Body of pancreas (tissue), 4 donors: ENCODE measurements at places on chromosomes 5 and 9. TPM values are rescaled to one million over a fixed set of nuclear protein-coding genes. Genes with fewer than 3 reads are reported as not detected.

DNA sequence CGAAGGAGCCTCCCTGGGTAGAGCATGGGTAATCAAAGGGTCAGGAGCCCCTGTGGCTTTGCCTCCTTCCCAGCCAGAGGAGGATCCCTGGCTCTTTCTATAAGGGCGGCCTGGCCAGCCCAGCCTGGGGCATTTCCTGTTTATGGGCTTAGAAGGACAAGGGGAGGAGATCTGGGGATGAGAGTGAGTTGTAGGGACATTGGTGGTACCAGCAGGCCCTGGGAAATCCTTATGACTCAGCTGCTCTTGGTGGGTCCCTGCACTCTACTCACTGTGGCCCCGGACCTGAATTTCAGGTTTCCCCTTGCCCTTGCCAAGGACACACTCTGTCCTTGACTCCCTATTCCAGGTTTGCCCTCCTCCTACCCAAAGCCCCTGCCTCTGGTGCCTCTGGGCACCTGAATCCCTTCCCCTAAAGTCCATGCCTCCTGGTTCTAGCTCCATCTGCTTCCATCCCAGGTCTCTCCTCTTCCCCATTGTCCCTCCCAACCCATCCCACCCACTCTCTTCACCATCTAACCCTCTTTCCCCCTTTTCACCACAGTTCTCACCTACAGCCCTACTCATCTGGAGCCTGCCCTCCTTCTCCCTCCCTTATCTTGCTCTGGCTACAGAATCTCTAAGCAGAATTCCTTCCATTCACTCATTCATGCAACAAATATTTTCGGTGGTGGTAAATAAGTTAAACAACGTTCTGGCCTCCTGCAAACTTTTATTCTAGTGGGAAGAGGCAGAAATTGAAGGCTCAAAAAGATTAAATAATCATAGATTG, 34.9 kb downstream of the PCDH1 start:
- no peak for DNase-seq

DNA sequence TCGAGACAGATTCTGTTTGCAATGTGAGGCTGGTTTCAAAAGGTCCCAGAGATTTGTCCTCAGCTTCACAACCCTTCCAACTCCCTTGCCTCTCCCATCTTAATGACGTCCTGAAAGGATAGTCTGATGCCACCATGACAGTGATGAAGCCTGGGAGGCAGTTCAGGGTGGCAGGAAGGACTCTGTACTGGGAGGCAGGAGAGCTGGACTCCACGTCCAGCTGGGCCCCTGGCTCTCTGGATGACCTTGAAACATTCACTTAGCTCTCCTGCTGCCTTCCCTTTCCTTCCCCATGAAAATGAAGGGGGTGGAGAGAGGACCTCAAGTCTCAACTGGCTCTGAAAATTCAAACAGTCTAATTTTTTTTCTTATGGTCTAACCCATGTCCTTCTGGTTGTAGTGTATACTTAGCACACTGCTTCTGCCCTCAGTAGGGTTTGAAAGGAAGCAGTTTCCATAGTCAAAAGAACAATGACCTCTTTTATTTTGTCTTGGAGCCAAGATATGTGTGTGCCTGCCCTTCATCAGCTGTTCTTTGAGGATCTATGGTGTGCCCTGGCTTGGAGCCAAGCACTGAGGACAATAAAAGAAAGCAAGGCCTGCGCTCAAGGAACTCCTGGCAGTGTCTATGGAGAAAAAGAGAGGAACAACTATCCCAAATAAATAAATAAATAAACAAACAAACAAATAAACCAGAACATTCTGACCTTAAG, 188.3 kb downstream of the GRIA1 start:
- no peak for DNase-seq

- no peak for DNase-seq
Observed at GRCh38 chr5:79562351-79563246, 48.7 kb upstream of the HOMER1 start.

- no peak for DNase-seq
Observed at GRCh38 chr9:137157618-137158415, 12.0 kb downstream of the LRRC26 start.

FAM221B gene
- 0.33 TPM for total RNA-seq

GRCh38 chr9:16545639-16546038, 324.8 kb downstream of the BNC2 start:
- no peak for DNase-seq

DNA sequence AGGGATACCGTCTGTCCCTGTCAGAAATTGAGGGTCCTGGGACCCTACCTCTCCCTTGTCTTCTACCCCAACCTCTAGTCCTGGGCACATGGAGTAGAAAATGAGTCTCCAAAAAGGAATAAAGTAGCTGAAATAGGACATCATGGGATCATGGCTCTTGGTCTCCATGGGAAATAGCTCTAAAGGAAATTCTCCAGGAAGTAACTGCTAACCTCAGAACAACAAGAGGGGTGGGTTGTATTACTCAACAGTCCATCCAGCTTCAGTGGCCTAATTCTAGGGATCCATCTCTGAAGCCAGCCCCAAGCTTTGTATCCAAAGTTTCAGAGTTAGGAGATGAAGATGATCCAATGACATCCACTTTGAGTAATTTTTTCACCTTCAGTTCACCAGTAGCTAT, 11.0 kb upstream of the RUSC2 start:
- no peak for DNase-seq

DNA sequence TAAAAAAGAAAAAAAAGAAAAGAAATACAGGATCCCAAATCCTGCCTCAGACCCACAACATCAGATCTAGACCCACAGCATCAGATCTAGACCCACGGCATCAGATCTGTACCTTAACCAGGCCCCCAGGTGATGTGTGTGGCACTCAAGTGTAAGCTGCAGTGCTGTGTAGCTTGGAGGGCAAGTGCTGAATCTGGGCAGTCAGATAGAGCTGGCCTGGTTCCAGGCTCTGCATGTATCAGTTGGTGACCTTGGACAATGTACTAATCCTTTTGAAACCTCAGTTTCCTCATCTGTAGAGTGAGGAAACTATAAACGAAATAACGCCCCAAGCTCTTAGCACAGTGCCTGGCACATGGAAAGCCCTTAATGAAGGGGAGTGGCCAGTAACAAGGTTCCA, 16.7 kb downstream of the COL15A1 start:
- DNase-seq: no peak

GRCh38 chr9:121824651-121825030, 173.2 kb downstream of the DAB2IP start:
- no peak for DNase-seq

DNA sequence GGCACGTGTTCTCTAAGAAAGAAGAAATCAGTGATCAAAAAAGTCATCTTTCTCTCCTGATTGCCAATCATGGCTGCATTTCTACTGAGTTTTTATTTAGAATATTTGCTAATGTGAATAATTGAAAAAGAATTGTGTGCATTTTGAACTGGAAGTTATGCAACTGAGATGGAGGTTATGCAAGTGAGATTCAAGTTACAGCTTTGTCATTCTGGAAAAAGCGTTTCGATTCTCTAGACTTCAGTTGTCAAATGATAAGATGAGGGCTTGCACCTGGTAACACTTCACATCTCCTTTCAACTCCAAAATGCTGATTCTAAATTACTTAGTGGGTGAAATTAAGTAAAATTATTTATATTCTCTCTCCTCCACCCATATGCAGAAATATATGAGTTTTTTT, 36.4 kb downstream of the C6 start:
- no peak for DNase-seq

DNA sequence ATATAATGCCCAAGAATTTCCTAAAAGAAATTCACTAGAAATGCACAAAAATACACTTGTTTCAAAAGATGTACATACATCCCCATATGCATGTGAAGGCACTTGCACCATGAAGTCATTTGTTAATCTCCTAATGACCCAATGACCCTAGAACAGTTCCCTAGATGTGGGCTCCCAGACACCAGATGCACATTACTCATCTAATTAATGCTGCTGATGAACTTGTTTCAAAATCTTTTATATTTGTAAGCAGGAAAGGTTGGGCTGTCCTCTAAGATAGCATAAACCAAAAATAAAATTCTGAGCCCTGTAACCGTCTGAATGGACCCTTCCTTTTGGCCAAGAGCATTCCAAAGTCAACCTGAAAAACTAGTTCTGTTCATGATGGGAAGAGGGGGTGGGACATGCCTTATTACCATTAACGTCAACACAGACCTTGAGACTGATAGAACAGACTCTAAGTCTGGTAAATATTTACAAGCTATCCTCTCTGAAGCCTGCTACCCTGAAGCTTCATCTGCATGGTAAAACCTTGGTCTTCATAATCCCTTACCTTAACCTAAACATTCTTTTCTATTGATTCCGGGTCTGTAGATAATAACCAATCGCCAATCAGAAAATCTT, 91.0 kb upstream of the DAPK1 start:
- no peak for DNase-seq

CDX1 gene
- total RNA-seq: not detected

SOWAHA gene
- total RNA-seq: 7.3 TPM

- DNase-seq: no peak
Observed at GRCh38 chr5:14869668-14870164, 1.9 kb downstream of the ANKH start.

DNA sequence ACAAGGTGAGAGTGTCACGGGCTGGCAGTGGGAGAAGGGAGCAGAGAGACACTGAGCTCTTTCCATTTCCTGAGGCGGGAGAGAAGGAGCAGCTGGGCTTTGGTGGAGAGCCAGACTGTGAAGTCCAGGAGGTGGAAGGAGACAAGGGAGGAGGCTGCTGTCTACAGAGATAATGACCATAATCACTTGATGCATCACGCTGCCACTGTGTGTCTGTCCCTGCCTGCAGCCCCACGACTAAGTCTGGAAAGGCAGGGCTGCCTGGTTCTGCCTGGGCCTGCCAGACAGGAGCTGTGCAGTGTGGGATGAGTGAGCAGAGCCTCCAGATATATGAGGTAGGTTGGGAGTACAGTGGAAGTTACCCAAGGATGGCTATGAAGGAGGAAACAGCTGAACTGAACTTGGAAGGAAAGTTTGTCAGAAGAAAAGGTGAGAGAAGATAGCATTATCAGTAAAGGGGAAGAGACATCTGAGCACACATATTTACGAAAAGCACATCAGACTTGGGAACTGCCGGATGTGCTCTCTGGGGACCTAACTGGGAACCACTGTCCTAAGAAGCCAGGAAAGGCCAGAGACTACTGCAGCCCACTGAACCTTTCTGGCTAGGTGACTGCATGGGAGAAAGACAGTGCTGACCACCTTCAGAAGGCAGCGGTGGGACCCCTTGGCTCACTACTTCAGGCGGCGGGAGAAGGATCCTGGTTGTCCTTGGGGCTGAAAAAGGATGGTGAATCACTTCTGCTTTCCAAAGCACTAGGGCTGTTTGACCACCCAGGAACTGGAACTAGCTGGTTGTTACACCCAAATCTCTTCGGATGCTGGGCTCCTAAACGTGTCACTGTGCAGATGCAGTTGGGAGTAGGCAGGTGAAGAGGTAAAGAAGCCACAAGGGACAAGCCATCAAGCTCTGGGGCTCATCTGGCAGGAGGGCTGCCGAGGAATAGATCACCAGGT, 12.8 kb upstream of the DDX41 start:
- DNase-seq: no peak

DNA sequence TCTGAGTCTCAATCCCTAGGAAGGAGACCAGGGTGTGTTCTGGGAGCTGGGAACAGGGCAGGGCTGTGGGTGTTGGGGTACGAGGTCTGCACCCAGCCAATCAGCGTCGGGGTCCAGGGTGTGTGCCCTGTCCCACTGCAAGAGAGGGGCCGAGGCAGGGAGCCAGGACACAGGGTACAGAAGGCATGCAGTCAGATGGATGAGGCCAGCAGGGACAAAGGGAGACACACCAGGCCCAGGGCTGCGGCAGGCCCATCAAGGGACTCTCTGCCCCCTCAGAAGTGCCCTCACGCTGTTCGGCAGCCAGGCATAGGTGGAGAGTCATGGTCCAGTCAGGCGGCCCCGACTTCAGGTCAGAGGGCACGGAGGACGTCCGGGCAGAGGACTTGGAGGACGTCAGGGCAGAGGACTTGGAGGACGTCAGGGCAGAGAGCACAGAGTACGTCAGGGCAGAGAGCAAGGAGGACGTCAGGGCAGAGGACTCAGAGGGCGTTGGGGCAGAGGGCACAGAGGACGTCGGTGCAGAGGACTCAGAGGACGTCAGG, 28.8 kb upstream of the ADAMTS2 start:
- DNase-seq: no peak

SPATA6L gene
- 10.9 TPM for total RNA-seq

SLC34A3 gene
- 0.33 TPM for total RNA-seq

DNA sequence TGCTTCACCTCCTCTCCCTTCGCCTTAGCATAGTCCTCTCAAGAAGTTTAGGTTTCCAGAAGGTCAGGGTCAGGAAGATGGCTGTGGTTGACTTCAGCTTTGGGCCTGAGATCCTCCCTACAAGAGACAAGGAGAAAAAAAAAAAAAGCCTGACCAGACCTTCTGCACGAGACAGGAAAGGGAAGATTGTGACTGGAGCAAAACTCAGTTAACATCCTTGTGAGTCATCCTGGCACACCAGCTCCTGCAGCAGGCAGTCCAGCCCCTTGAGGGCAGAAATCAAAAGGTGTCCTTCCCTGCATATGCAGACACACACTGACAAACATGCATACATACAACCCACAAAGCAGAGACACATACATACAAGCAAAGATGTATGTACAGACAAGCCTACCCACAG, 18.0 kb upstream of the ENHO start:
- no peak for DNase-seq

DNAI1 gene
- 0.99 TPM for total RNA-seq

DNA sequence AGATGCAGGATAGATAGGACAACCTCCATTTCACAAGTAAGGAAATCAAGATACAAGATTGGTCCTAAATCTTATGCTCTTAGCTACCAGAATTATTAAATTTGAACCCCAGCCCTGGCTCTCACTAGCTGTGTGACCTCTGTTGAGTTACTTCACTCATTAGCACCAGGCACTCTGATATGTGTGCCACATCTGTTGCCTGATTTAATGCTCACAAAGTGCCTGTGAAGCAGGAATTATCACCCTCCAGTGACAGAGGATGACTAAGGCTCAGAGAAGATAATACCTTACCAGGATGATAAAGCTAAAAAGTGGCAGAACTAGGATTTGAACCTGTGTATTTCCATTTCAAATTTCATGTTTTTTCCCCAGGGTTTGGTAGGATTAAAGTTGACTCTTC, 110.0 kb downstream of the PLPPR1 start:
- DNase-seq: no peak

DNA sequence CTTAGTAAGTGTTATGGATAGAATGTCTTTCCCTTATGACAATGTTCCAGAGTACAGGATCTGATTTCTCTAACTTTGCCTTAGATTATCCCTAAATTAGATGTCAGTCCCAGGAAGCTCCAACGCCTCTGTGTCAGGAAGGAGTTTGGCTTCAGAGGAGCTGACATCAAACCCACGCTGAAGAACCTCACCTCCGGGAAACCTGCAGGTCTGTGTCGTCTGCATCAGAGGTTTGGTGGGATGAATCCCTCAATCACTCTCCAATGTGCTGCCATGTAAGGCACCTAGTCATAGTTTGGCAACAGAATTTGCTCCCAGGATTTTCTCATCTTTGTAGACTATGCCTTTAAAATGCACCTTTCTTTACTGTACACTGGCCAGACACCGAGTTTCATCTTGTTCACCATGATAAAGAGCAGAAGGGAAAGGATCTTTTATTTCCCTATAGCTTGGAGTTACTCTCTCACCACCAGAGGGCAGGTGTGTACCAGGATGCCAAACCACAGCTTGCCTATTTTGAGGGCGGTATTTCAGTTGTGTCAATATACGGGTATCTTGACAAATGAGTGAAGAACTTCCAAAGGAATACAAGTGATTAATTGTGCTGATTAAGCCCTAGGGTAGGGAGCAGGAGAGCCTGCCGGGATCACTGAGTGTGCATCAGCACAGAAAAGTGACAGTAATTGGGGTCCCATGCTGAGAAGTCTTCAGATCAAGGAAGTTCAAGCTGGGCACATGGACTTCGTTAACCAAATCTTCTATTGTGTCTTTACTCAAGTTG, 23.4 kb downstream of the MINAR2 start:
- peak; percentile 62 for DNase-seq

GRCh38 chr5:39775086-39775796, 350.5 kb upstream of the DAB2 start:
- DNase-seq: no peak
